Thoracic aorta (tissue), 2 donors: ENCODE measurements at places on chromosomes 3 and 15. TPM values are rescaled to one million over a fixed set of nuclear protein-coding genes. Genes with fewer than 3 reads are reported as not detected.

DNA sequence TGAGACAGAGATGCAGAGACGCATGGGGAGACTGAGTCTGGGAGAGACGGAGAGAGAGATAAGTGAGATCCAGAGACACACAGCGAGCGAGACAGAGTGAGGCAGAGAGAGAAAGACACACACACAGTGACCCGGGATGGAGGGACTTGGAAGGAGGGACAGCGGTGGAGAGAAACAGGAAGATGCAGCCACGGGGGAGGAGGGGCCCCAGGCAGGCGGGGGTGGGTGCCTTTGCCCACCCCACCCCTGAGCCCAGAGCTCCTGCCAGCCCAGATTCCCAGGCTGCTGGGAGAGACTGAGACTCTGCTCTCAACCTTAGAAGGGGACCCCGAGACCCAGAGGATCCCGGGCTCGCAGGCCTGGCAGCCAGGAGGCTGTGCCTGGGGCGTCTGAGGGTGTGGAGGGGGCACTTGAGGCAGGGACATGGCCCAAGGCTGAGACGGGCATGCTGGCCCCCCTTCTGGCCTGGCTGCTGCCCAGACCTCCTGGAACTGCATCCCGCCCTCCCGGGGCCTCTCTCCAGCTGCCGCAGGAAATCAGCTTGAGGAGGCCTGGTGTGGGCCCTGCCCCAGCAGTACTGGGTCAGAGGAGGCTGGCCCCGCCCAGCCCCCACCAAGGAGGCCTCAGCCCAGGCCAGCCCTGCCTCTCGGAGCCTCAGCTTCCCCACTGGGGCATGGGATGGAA lies 18.1 kb downstream of the H1-8 start:
- peak overlapping the region; percentile 86 for H3K27ac ChIP-seq
- H3K36me3 ChIP-seq, result peaks cover 39% of the 10 kb centered on the region
- peak; percentile 59 for DNase-seq

Gene IL5RA
- 1.8 TPM for total RNA-seq

Gene ECE2
- total RNA-seq, result not detected

DNA sequence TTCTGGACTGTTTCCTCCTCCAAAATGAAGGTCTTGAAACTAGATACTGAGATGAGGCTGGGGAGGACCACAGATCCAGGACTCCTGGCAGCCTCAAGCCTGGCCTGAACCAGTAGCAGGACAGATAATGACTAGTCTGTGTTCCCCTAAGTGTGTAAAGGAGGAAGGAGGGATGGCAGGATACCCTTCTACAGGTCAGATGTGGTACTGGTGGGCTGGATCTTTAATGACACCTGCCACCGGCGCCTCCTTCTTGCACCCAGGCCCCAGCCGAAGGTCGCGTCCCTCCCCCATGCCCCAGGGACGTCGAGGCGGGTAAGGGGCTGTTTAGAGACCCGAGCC lies 556 bp downstream of the USP19 start:
- peaks cover 15% of the 10 kb centered on the region for H3K4me1 ChIP-seq
- peaks cover 74% of the 10 kb centered on the region for H3K36me3 ChIP-seq
- no peak for DNase-seq
- peak overlapping the region; percentile 97 for H3K4me3 ChIP-seq

- no peaks in the 10 kb centered on the region for H3K36me3 ChIP-seq
- DNase-seq, result no peak
- peaks cover 13% of the 10 kb centered on the region for H3K4me1 ChIP-seq
These were observed 13.6 kb downstream of the ARL6 start for GRCh38 chr3:97778152-97778551.

- H3K36me3 ChIP-seq, result peaks cover 8% of the 10 kb centered on the region
- H3K4me1 ChIP-seq, result peaks cover 4% of the 10 kb centered on the region
- DNase-seq, result no peak
- H3K27me3 ChIP-seq, result no peaks in the 10 kb centered on the region
- no peak overlapping the region for H3K27ac ChIP-seq
- no peak overlapping the region for H3K4me3 ChIP-seq
These were observed 36.6 kb downstream of the ATP11B start for GRCh38 chr3:182829761-182830405.

DNA sequence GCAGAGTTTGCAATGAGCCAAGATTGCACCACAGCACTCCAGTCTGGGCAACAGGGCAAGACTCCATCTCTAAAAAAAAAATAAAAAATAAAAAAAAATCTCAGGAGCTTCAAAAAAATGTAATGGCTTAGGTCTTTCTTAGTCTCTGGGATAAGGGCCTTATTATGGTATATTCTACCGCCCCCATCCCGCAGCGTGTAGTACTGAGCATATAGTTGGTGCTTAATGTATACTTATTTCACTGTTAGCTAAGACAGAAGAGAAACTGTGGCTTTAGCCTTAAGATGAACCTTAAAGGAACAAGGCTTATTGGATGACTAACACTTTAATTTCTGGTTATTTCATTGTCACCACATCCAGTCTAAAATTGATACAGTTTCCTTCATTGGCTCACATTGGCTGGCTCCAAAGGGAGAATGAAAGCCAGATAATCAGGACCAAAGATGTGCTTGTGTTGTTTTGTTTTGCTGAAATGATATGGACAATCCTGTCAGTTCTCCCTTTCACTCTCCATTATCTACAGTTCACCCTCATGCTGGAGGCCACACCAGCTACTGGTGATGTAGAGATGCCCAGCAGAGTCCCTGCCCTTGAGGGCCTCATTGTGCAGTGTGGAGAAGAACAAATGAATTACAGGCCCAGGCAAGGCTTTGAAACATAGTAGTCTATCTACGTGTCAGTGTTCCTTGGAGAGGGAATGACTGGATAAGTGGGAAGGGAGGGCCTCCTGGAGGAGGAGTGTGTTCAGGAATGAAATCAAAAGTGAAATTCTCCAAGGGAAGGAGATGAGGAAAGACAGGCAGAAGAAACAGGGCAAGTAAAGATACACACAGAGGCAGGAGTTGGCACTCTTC lies 17.4 kb upstream of the RAF1 start:
- no peak overlapping the region for H3K4me3 ChIP-seq
- peak overlapping the region; percentile 65 for H3K27ac ChIP-seq
- no peak for DNase-seq

GRCh38 chr3:160038862-160039562 lies 50.4 kb downstream of the IL12A start:
- no peak overlapping the region for H3K27ac ChIP-seq
- no peak for DNase-seq
- no peaks in the 10 kb centered on the region for H3K36me3 ChIP-seq
